Lung (tissue), 17 donors: ENCODE measurements at places on chromosomes 11 and 22. TPM values are rescaled to one million over a fixed set of nuclear protein-coding genes. Genes with fewer than 3 reads are reported as not detected.

DNA sequence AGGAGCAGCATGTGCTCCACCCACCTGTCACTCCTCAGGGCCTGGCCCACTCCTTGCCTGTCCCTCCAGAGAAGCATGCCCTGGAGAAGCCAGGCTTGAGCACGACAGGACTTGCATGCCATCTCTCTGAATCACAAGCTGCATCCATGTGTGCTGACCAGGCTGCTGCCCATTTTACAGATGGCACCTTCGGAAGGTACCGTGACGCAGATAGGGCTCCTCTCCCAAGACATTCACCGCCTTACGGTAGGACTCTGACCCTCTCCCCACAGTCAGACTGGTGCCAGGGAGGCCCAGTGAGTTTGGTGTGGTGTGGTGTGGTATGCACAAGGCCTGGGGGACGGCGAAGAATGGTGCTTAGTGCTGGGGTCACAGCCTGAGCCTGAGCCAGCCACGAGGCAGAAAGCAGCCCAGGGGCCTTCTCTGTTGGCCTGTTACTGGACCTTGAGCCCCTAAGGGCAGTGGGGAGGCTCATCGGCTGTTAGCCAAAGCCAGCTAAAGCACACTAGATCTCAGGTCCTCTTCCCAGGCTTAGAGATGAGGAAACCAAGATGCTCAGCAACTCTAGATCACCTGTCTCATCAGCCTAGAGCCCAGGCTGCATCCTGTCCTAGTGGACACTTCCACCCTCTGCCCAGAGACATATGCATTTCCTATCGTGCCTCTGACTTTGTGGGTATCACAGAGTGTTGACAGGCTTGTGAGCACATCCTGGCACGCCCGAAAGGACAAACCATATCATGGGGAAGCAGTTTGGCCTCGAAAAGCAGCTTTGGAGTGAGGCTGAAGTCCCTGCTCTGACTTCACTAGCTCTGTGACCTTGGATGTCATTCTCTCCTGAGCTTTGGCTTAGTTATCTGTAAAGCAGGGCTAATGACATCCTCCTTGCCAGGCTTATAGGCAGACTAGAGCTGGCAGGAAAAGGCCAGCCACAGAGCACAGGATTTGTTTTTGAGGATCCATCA lies 17.8 kb downstream of the CYB5R2 start:
- DNase-seq = no peak

ZNF280A gene
- total RNA-seq = not detected

DNA sequence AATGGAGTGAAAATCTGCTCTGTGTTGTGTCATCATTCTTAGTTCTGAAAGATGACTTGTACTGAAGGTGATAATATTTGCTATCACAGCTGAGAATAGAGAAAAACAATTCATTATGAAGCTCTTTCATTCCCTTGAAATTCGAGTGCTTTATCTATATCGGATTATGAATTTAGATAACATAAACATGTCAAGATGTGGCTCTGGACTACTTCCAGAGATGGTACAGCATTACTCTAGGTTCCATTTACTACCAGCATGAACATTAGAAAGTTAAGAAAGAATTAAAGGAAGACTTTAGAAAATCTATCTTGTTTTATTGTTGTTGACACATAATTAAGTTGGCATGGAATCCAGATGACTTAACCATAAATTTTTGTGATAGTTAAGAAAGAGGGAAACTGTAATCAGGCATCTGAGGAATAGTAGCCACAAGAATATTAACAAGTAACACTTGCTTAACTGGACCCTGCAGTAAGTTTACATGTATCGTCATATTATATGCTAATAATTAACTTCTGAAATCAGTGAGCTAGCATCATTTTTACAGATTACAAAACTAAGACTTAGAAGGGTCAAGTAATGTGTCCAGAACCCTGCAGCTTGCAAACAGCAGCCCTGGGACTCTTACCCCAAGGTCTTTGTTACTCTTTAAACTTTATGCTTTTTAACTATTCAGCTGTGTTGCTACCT lies 182.6 kb downstream of the DDX10 start:
- peak; percentile 86 for DNase-seq

DNA sequence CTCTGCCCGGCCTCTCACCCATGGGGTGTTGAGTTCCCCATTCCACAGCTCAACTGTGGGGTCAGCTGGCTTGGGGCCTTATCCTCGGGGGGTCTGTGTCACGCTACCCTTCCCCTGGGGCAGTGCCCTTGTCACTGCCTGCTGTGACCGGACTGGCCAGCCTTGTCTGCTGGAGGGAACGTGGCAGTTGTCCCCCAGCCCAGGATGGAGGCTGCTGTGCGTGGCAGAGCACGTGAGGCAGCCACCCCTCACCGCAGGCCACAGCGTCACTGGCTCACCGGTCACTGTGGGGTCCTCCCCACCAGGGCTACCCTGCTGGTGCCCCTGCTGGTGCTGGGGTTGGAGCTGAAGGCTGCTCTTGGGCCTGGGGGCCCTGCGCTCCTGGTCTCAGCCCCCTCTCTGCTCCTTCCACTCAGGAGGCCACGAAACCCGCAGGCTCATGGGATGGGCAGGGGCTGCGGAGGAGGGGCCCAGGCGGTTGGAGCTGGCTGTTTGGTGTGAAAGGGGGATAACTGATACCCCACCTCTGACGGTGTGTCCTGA lies 13.4 kb downstream of the BRSK2 start:
- DNase-seq = no peak

DNA sequence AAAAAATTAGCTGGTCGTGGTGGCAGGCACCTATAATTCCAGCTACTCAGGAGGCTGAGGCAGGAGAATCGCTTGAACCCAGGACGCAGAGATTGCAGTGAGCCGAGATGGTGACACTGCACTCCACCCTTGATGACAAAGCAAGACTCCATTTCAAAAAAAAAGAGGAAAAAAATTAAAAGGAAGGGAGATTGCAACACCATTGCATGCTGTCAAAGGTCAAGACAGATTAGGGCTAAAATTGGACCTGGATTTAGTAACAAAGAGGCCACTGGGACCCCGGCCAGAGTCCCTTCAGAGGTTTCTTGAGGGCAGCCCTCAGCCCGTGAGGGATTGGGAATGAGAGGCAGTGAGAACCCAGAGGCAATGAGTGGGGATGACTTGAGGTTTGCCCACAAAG lies 8.2 kb upstream of the MAFF start:
- DNase-seq = no peak

PNPLA5 gene
- total RNA-seq = not detected

EFEMP2 gene
- 62.8 TPM for total RNA-seq

TSPO gene
- total RNA-seq = 86.1 TPM
